ENCODE measurements at places on chromosomes 2 and 18. TPM values are rescaled to one million over a fixed set of nuclear protein-coding genes. Genes with fewer than 3 reads are reported as not detected.

The MAP3K19 gene
- total RNA-seq, result not detected

The GALNT3 gene
- 33.1 TPM for total RNA-seq

The APLF gene
- total RNA-seq, result 4.5 TPM

The GDF7 gene
- 0.04 TPM for total RNA-seq

The UGT1A10 gene
- total RNA-seq, result not detected

The IL18R1 gene
- 3.4 TPM for total RNA-seq

The KANSL1L gene
- 8.6 TPM for total RNA-seq

The TBR1 gene
- total RNA-seq, result not detected

The CXCR1 gene
- total RNA-seq, result not detected

The KYNU gene
- total RNA-seq, result 44.5 TPM

The IL36A gene
- not detected for total RNA-seq

The KLHL41 gene
- not detected for total RNA-seq

The COL6A3 gene
- 0.57 TPM for total RNA-seq

The SLC14A1 gene
- total RNA-seq, result not detected

The CAVIN2 gene
- 2.5 TPM for total RNA-seq

The ALPG gene
- 1.2 TPM for total RNA-seq

The INPP5D gene
- 0.74 TPM for total RNA-seq

The DYSF gene
- 10.6 TPM for total RNA-seq

The ANTXR1 gene
- 36.1 TPM for total RNA-seq

The RIT2 gene
- not detected for total RNA-seq
